A549 (cell line): ENCODE measurements at places on chromosomes 6 and 20. TPM values are rescaled to one million over a fixed set of nuclear protein-coding genes. Genes with fewer than 3 reads are reported as not detected.

The MPC1 gene
- 4.4 to 4.9 TPM (median 4.8 TPM) in 3 replicates for polyA plus RNA-seq

The PROKR2 gene
- not detected in 3 replicates for polyA plus RNA-seq

The HLA-DMA gene
- polyA plus RNA-seq: 2.5 to 2.8 TPM (median 2.5 TPM) in 3 replicates

The PIGT gene
- polyA plus RNA-seq: 62.0 to 71.8 TPM (median 66.2 TPM) in 3 replicates

The PGC gene
- polyA plus RNA-seq: not detected in 3 replicates

The KIF6 gene
- 0.28 to 0.39 TPM (median 0.33 TPM) in 3 replicates for polyA plus RNA-seq

DNA sequence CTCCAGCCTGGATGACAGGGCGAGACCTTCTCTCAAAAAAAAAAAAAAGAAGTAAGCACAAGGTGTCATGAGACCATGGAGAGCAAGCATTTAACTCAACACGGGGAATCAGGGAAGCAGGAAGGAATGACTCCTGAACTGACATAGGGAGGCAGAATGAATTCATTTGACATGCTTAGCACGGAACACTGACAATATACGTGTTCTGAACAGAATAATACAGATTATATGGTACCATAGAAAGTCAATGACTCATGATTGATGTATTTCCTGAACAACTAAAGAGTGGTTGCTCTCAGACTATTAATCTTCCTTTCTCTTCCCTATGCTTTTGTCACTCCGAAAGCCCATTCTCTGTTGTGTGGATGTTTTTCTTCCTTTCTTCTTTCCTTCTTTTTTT is 20.7 kb upstream of the ASIP start:
- no peak for DNase-seq

DNA sequence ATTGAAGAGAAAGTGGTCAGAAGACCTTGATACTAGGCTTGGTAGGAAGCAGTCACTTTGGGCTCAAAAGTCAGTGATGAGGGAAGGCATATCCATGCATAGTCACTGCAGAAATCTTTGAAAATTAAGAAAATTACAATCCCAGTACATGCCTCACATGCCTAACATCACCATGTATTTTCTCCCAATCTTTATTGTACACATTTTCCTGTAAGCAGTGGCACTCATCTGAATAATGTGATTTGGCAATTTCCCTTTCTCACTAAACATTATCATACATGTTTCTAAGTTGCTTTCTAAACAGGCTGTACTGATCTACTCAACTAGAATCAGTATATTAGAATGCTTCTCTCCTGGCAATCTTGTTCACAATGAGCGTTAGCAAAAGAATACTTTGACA is 280.7 kb upstream of the SUPT3H start:
- DNase-seq: no peak

- no peak for DNase-seq
These were observed 179.3 kb upstream of the DTNBP1 start for GRCh38 chr6:15841937-15842726.

DNA sequence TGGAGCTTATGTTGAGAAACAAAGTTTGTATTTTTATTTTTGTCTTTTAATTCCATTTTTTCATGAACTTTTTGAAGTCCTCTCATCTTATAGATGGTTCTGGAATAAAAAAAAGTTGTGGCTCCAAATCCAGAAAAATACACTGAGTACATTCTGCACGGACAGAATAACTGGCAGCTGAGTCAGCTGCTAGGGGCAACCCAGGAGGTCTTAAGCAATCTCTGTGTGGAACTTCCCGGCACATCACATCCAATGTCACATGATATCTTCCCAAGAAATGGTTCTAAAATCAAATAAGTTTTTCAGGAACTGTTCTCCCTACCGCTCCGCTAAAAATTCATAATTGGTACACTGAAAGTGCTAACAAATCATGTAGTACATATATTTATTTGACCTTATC is 29.8 kb downstream of the SLC13A3 start:
- no peak for DNase-seq

DNA sequence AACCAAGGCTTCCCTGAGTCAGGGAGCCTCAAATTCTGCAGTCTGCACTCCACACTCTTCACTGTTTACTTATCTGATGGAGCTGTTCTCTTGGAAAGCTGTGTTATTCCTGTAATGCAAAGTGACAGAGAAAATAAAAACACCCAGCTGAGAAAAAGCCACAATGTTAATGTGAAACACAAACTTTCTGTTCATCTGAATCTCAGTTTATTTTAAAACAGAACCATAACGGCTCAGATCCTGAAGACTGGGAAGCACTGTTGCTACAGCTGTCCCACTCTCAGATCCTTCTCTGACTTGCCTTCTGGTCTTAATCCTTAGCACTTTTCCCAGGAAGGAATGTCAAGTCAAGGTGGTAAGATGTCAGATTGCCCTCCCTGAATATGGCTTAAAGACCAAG is 736.6 kb downstream of the DHX35 start:
- no peak for DNase-seq

DNA sequence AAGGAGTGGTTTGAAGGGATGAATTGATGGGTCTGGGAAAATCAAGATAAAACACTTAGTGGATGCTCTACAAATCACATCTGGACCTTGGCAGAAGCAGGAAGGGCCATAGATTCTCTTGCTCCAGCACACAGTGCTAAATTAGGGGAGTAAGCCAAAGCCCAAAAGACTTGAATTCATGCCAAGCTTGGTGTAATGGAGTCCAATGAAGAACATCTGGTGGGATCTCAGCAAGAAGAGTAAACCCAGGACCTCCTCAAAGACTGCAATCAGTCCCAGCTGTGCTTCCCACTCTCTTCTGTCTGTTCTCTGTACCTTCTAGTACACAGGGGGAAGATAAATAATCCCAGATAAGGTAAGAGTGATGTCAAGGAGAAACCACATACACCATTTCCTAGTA is 683.4 kb downstream of the RNF144B start:
- DNase-seq: no peak

GRCh38 chr6:41515995-41516394 is 30.2 kb upstream of the FOXP4 start:
- DNase-seq: no peak

GRCh38 chr6:31978831-31979230 is 3.0 kb upstream of the C4A start:
- no peak for DNase-seq
